Left colon (tissue), 2 donors: ENCODE measurements at places on chromosomes 2 and 18. TPM values are rescaled to one million over a fixed set of nuclear protein-coding genes. Genes with fewer than 3 reads are reported as not detected.

ALPG gene
- 0.56 TPM for total RNA-seq

DNA sequence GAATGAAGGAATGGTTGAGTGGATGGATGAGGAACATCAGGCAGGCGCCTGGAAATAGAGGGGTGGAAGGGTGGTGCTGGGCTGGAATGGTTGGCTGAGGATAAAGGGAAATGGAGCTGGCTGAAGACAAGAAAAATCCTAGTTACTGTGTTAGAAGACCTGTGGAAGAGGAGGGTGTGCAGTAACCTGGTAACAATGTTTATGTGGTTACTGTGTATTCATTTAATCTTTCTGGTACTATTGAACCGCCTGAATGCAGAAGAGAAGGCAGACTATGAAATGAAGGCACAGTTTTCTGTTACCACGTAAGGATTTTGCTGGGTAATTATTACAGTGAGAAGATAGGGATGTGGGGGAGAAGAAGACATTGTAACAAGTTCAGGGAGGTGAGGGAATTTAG, 110.3 kb upstream of the MGAT5 start:
- no peak for DNase-seq

GRCh38 chr2:44894058-44894457, 47.4 kb upstream of the SIX3 start:
- DNase-seq: no peak

TLX2 gene
- total RNA-seq: not detected

GRCh38 chr2:113886479-113887008, 3.3 kb upstream of the ACTR3 start:
- DNase-seq: peak; percentile 75

CXCR4 gene
- total RNA-seq: 8.1 TPM

DNA sequence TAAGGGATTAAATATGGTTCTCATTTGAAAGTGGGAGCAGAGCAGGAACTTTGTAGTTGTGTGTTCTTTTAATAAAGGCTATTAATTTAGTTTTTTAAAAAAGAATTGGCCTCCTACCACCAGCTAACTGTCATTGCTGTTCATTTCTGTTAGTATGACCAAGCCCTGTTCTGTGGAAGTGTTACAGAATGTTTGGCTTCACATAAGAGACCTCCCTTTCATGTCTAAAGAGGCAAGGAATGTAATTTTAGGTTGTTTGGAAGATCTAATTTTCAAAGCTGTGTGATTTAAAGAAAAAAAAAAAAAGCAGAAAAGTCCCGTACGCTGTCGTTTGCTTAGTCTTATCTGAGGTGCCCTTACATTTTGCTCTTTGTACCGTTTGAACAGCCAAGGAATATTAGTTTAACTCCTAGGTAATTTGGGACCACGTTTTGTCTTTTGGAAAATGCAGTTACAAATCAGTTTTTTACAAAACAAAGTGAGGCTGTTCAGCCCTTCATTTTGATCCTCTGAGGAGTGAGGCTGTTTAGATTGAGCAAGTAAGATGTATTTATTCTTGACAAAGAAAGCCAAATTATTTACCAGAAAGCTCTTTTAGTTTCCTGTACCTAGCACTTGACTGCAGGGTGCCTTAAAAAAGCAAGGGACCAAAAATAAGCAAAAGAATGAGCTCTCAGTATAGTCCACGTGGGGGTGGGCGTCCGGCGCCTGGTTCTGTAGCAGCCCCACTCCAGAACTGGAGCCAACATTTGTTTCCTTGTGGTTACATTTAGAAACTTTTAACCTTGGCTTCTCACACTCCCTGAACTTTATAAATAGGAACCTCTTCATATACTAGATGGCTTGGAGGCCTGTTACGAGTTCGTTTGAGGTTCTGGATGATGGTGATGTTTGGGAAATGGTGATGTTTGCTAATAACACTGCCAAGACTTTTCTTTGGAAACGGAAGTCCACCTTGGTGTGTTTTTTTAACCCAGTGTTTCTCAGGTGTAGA, 136.2 kb downstream of the FMNL2 start:
- DNase-seq: no peak

MYCN gene
- total RNA-seq: 2.3 TPM

GRCh38 chr2:166610913-166611305, 116.9 kb upstream of the SCN7A start:
- DNase-seq: no peak

C2orf78 gene
- total RNA-seq: not detected

GRCh38 chr2:173230181-173230580, 124.5 kb upstream of the CDCA7 start:
- no peak for DNase-seq

INSIG2 gene
- total RNA-seq: 12.7 TPM

KCNIP3 gene
- total RNA-seq: 4.7 TPM

RIOK3 gene
- 181 TPM for total RNA-seq

RGPD4 gene
- 0.08 TPM for total RNA-seq

GRCh38 chr18:58635891-58636290, 7.0 kb upstream of the ALPK2 start:
- DNase-seq: no peak

TRIM43 gene
- not detected for total RNA-seq
